ENCODE measurements at places on chromosomes 4 and X.

DNA sequence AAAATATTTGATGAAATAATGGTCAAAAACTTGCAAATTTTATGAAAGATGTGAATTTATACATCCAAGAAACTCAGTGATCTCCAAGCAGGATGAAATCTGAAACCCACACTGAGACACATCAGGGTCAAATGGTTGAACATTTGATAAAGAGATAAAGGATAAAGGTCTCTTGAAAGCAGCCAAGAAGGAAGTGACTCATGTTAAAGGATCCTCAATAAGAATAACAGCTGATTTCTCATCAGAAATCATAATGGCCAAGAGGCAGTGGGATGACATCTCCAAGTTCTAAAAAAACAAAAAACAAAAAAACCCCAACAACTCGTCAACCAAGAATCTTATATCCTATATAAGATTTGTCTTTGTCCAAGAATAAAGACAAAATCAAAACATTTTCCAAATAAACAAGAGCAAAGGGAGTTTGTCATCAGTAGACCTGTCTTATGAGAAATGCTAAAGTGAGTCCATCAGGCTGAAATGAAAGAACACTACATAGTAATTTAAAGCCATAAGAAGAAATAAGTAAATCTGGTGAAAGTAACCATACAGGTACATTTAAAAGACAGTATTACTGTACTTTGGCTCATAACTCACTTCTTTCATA lies 121.7 kb downstream of the PDS5A start:
- no peak for DNase-seq

GRCh38 chr4:8697826-8698225 lies 105.3 kb downstream of the CPZ start:
- DNase-seq, result no peak

GRCh38 chr4:151667048-151667447 lies 93.8 kb downstream of the GATB start:
- no peak for DNase-seq

GRCh38 chr4:124322234-124323065 lies 390.1 kb downstream of the ANKRD50 start:
- no peak for DNase-seq

DNA sequence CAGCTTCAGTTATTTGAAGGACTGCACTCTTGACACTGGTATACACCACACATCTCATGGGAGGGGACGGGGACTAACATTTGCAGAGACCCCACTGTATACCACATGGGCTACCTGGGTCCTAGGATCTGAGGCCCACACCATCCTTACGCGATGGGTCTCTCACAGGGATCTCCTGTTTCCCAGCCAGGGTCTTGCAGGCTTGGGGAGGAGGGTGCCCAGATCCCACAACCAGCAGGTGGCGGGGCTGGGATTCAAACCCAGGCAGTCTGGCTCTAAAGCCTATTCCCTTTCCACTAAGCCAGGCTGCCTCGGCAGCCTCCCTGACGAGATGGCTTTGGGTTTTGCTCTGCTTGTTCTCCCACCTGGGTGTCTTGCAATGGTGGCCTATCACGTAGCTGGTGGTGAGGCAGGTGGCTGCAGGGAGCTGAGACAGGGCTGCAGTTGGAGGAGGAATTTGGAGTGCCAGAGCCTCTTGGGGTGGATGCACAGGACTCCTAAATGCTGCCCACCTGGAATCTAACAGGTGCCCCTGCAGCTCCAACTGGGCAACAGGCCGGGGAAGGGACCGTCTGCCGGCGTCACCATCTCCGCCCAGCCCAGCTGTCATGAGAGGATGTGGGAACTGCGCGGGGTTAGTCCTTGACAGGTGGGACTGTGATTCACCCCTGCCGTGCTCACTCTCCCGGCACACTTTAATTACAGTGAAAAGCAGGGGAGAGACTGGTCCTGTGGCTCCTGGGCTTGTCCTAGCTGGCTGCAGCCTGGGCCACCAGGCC lies 110.7 kb downstream of the PSAPL1 start:
- no peak for DNase-seq

- no peak for DNase-seq
These were observed 263.1 kb upstream of the KLF3 start for GRCh38 chr4:38400946-38401345.

GRCh38 chrX:45743081-45743533 lies 542.4 kb upstream of the DIPK2B start:
- DNase-seq, result no peak

- no peak for DNase-seq
These were observed 456.1 kb downstream of the KCTD8 start for GRCh38 chr4:43992552-43992951.

DNA sequence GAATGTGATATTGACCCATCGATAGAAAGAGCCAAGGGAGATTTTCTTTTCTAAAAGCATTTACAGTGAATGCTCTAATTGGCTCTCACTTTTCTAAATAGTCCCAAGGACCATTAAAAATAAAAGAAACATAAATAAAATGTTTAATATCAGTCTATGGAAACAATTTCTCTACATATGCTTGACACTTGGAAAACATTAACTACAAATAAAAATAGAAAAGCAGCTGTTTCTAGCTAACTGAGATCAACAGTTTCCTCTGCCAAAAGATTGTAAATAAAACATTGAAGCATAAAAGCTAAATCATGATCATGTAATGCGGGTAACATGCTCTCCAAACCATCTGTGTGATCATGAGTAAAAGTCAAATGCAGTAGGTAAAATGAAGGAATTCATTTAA lies 49.7 kb downstream of the CORIN start:
- no peak for DNase-seq

GRCh38 chr4:100495074-100495473 lies 22.7 kb downstream of the EMCN start:
- DNase-seq, result peak; percentile 85

GRCh38 chrX:20378233-20378920 lies 111.7 kb upstream of the RPS6KA3 start:
- no peak for DNase-seq

DNA sequence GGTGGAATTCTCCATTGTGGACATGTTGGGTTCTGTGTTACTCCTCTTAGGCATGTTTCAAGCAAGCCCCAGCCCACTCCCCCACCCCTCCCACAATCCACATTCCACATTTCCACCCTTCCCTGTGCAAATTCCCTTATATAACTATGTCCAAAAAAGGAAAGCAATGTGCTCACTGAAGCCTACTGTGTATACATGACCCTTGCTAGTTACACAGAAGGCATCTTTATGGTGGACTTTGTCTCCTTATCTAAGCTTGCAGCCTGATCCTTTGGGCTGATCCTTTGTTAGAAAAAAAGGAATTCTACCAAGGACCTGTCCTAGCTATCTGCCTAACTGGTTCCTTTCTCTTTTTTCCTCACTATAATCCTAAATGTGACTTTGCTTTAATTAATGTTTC lies 796.8 kb downstream of the NLGN4X start:
- no peak for DNase-seq

- peak; percentile 1 for DNase-seq
These were observed 117.3 kb downstream of the FAT4 start for GRCh38 chr4:125432078-125432477.

DNA sequence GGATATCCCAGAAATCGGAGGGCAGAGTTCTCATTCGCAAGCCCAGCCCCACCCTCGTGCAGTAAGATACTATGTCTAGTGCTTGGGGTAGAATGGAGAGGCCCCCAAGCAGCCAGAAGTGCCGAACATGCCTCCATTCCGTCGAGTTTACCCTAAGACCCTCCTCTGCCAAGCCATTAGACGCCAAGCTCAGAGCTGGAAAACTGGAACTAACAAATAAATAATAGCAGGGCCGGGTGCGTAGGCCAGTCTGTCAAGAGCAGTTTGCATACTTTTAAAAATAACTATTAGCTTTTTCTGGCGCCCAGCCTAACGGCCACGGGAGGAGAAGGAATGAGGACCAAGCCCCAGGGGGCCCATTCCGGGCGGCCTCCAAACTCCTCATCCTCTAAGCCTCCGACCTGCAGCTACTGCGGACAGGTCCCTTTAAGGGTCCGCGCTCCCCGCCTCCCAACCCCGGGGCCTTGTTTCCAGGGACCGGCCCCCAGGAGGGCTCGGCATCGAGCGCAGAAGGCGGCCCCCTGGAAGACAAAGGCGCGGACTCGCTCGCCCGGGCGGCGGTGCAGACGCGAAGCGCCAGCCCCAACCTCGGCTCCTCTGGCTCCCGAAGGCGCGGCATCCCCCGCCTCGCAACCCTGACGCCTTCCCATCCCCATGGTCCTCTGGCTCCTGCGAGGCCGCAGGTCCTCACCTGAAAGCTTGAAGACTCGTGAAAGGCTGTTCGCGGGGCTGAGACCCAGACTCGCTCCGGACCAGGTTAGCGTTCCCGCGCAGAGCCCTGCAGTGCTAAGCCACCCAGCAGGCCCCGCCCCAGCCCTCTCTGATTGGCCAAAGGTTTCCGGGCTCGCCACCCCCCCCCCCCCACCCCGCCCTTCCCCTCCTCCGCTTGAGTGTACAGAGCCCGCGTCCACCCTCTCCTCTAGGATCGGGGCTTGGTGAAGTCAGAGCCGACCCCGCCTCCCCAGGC lies at the start of gene TMSB15A:
TSS of gene TMSB15A (minus strand) at position 765 of the 967 bp plus-strand sequence.
- DNase-seq, result no peak

GRCh38 chrX:152725409-152725808 lies 8.1 kb downstream of the CSAG1 start:
- no peak for DNase-seq

GRCh38 chr4:20618731-20619130 lies 81.5 kb upstream of the PACRGL start:
- DNase-seq, result no peak

DNA sequence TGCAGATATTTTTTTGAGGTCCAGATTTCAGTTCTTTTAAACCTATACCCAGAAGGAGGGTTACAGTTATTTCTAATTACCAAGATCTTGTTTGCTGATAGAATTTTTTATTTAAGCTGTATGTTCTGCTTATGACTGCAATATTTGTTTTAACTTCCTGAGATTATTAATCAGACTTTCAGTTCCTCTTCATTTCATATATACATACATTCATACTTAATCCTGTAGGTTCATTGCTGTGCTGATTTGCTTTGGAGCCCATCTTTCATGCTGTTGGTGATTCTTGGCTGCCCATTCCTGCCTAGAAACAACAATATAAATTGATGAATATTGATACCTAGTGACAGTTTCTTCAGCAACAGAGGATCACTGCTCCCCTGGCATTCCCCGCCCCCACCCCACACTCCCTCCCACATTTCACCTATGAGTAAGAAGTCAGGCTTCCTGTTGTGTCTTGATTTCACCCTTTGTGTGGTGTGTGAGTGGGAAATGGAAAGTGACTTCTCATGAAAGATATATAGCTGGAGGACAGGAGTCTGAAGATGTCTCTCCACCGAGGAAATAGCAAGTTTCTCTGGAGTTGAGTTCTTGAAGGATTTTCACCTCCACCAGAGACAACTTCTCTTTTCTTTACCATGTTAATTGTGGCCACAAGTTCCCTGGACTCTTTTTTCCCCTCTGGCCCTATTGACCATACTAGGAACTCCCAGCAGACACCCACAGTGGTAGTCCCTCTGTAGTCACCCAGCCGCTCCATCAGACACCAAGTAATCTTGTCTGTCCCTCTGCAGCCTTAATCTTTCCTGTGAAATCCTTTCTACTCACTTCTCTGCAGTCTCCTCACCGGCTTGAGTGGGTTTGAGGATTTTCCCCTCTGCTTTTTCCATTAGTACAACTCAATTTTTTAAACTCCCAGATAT lies 118.4 kb downstream of the ASB9 start:
- no peak for DNase-seq

DNA sequence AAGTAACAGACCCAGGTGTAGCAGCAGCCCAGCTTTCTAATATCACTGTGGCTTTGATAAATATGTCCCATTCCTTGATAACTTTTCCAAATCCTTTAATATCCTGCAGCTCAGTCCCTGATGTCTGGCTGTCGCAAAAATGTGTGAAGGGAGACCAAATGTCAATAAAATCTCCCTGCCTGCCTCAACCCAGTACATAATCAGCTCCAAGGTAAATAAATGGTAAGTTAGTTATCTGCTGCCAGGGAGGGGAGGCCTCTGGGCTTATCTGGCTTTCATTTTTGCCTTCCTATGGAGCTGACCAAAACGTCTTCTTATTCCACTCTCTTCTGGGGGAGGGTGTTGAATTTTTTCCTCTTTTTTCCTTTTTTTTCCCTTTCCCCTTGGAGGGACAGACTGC lies 630.6 kb downstream of the MID1IP1 start:
- DNase-seq, result peak; percentile 7

DNA sequence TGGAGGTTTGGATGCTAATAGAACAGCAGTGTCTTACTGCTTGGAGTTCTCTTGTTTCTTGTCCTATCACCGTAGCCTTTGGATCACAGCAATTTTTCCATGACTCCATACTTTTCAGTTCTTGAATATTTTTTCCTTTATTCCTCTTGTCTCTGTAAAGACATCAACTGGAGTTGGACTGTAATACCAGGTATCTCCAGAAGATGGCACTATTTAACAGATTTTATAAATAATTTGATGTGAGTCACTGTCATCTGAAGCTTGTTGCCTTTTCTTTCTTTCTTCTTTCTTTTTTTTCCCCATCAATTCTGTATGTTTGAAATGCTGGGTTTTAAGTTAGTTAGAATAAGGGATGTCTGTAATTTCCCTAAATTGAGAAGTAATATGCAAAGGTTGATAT lies 24.1 kb downstream of the HPRT1 start:
- no peak for DNase-seq

- DNase-seq, result peak; percentile 43
These were observed 109.1 kb upstream of the SLC4A4 start for GRCh38 chr4:71229477-71230270.

DNA sequence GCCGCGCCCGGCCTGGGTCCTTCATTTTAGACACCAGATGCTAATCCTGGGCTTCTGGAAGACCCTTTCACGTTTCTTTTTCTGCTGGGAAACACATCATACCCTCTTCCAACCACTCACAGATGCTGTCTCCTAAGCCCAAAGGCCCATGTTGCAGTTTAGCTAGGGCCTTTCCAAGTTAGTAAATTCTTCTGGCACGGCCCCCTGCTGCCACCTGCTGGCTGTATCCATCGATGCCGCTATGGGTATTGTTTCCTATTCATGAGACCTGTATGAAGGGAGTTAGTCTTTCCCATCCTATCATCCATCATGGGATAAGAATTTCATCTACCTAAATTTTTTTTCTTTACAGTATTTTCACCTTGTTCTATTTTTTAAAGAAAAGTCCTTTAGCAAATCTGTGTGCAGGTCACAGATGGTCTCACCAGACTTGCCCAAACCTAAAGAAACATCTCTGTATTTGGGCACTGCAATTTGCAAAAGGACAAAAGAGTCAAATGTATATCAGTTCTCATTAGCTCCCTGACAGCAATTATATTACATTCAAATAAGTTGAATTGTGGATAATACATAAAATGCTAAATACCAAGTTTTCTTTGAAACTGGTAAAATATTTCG lies 37.8 kb upstream of the SLC9A7 start:
- no peak for DNase-seq

GRCh38 chr4:179751669-179752068 lies 2309.4 kb upstream of the AGA start:
- DNase-seq, result no peak

- DNase-seq, result no peak
These were observed 45.7 kb upstream of the SLC10A7 start for GRCh38 chr4:146567396-146567795.

Data from LNCaP clone FGC (cell line).